ENCODE measurements at places on chromosomes 5 and 9.

- DNase-seq = no peak
Measured at GRCh38 chr9:75047506-75047905, 19.4 kb upstream of the CARNMT1 start.

DNA sequence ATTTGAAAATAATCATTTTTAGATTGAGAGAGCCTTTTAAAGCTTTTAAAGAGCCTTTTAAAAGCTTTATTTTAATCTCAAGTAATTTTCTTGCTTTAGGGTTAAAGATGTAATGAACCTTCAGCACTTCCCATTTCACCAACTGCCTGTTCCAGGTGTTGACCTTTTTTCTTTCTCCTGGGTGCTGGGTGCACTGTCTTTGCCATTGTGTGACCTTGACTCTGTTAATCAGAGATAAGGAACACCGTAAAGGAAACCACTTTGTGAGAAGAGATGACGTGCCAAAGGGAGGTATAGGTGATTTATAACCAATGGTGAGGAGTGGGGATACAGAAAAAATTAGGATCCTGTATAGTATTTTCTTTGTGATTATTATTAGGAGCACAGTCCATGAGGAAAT is 68.2 kb downstream of the NAA35 start:
- DNase-seq = no peak

- no peak for DNase-seq
Measured at GRCh38 chr5:11801061-11801460, 103.2 kb downstream of the CTNND2 start.

DNA sequence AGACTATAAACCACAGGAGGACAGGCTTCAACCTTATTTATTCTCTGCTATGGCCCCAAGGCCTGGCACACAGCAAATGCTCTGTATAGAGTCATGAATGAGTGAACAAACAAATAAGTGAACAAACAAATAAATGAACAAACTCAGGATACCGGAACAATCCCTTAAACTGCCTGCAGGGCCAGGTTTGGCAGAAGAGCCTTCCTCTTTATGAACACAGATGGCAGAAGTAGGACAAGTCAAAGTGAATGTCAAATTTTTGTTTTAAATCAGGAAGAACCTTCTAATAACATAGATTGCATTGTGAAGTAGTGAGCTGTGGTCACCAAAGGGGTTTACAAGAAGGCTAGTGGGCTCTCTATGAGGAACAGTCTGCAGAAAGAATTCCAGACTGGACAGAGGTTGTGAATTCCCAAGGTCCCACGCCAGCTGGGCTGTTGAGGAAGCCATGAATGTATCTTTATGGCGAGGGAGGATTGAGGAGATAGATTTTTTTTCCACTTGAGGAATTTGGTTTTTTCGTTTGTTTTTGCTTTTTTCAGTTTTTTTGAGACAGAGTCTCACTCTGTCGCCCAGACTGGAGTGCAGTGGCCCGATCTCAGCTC is 30.3 kb upstream of the STING1 start:
- DNase-seq = no peak

DNA sequence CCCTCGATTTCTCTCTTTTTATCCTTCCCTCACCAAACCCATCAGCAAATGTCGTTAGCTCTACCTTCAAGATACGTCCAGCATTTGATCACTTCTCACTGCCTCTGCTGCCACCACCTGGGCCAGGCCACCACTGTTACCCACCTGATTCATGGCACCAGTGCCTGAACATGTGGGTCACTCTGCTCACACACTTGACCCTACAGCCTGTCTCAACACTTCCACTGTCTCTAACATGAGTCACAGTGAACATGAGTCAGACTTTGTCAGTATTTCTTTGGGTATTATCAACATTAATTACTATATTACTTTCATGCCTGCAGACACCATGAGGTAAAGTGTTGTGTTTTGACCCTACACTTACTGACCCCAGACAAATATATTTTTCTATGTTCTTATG is 19.6 kb downstream of the SLC24A2 start:
- no peak for DNase-seq

DNA sequence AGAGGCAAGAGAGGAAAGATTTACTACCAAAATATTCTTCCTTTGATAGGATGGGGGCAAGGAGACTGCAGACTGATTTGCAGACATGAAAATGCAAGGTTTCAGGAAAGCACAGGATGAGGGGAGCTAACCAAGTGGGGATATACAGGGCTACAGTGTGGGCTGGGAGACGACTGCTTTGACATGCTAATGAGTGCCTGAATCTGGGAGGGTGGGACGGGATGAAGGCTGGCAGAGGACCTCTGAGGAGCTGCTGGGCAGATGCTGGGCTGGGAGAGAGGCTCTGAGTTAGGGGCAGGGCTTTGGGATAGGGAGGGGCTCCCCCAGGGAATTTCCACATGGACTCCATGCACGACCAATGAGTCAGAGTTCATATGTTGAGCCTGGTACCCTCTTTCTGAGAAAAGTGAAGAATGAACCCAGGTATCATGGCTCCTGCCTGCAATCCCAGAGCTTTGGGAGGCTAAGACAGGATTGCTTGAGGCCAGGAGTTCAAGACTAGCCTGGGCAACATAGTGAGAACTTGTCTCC is 4.9 kb upstream of the CPLX2 start:
- no peak for DNase-seq

DNA sequence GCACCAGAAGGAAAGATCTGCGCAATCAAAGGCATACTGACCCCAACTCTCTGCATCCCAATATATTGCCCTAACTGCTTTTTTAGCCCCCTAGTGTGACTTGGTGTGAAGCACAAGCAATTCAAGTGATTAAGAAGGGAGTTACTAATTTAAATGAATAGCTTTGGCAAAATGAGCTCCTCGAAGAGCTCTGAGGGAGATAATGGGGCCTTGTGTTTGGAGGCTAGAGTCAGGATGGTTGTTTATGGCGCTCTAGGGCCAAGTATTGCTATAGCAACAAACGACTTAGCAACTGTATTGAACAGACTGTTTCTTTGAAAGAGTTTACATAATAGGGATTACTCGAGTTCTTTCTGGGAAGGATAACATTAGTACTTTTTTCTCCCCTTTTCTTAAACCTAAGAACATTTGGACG is 11.5 kb upstream of the C5orf58 start:
- DNase-seq = no peak

GRCh38 chr5:73205305-73205704 is 32.3 kb downstream of the TMEM174 start:
- no peak for DNase-seq

Data from activated T-cell treated with anti-CD3 and anti-CD28 coated beads for 48 hours (primary cell).